ENCODE measurements at places on chromosomes 1 and 21. TPM values are rescaled to one million over a fixed set of nuclear protein-coding genes. Genes with fewer than 3 reads are reported as not detected.

GRCh38 chr1:210951279-210951678, 182.7 kb downstream of the KCNH1 start:
- no peak for DNase-seq

The TSPAN2 gene
- polyA plus RNA-seq = 51.1 TPM

The TNFRSF9 gene
- polyA plus RNA-seq = not detected

The RAP1GAP gene
- 2.1 TPM for polyA plus RNA-seq

- no peak for DNase-seq
Measured at GRCh38 chr1:154628121-154628405, 20.1 kb upstream of the ADAR start.

DNA sequence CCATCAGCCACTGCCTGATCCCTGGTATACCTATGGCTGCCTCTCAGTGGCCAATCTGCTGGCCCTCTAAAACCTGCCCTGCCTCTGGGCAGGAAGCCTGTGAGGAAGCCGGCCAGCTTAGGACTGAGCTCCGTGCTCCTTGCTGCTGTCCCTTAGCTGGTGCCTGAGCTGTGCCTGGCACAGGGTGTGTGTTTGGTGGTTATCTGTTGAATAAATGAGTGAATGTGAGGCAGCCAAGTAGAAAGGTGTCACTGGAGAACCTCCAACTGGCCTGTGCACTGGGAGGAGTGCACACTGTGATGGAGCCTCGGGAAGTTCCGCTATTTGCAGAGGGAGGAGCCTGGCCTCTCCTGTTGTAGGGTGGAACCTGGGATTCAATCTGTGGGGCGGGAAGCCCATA, 63.4 kb upstream of the STUM start:
- DNase-seq = no peak

GRCh38 chr1:10160173-10160572, 50.2 kb upstream of the KIF1B start:
- DNase-seq = no peak

DNA sequence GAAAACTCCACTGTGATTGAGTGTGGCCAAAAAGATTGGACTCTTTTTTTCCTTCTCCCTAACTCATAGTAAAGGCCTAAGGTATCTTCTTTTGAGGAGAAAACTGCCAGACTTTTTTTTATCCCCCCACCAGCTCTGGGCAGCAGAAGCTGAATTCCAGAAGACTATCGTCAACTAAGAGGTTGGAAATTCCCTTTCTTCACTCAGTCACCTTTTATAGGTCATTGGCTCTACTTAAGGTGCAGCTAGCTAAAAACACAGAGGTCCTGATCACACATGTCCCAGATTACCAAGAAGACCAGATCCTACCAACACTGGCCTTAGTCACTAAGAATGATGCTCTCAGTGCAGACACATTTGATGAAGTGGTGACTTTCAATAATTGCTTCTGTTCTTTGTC, 1441.2 kb downstream of the PLA2G4A start:
- no peak for DNase-seq

GRCh38 chr21:44889625-44890337, 16.3 kb upstream of the PTTG1IP start:
- no peak for DNase-seq

The IL6R gene
- polyA plus RNA-seq = 6.5 TPM

DNA sequence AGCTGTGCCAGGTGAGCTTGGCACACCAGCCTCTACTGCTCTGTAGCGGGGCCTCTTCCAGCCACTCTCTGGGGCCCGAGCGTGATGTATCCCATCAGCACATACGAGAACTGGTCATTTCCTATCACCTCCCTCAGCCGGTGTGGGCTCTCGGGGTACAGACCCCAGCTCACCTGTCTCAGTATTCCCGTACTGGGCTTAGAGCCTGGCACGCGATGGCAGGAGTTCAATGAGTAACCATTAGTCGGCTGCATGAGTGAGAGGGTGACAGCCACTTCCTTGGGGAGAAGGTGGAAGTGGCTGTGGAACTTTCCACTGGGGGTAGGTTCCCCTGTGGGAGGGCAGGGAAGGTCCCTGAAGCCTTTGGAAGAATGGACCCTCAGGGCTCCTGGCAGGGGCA, 46.1 kb downstream of the ECE1 start:
- DNase-seq = no peak

- DNase-seq = no peak
Measured at GRCh38 chr1:162910161-162910560, 49.2 kb upstream of the CCDC190 start.

GRCh38 chr1:156896490-156897033, 3.0 kb downstream of the PEAR1 start:
- DNase-seq = no peak

DNA sequence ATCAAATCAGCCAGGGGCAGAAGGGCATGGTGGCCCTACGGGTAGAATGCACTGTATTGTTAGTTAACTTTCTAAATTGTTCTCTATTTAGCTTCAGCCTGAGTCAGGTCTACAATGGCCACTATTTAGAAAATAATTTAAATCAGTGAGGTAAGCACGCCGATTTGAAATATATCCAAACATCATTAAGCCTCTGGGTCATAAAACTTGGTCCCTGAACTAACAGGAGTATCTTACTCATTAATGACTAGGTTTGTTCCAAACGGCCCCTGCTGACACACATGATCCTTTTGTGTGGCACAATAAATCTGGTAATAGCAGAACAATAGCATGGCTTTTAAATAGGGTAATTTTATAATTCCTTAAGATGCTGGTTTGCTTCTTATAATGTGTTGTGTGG, 48.4 kb downstream of the STX6 start:
- DNase-seq = no peak

DNA sequence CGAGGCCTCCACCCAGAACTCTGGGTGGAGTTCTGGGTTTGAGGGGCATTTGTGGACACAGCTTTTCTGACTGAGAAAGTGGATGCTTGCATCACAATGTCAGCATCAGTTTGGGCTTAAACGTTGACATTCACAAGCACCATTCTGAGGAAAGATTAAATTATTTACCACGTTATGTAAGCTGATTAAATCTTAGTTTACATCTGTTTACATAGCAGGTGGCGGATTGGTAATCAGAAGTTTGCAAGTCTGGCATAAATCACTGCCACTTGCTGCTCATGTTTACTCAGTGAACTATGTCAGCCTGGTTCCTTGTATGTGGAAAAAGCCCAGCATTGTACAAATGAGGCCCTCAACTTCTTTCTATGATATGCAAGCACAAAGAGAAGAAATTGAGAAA, 310.1 kb downstream of the PAPPA2 start:
- no peak for DNase-seq

The BNIPL gene
- 1.9 TPM for polyA plus RNA-seq

The PTGER3 gene
- polyA plus RNA-seq = 16.0 TPM

DNA sequence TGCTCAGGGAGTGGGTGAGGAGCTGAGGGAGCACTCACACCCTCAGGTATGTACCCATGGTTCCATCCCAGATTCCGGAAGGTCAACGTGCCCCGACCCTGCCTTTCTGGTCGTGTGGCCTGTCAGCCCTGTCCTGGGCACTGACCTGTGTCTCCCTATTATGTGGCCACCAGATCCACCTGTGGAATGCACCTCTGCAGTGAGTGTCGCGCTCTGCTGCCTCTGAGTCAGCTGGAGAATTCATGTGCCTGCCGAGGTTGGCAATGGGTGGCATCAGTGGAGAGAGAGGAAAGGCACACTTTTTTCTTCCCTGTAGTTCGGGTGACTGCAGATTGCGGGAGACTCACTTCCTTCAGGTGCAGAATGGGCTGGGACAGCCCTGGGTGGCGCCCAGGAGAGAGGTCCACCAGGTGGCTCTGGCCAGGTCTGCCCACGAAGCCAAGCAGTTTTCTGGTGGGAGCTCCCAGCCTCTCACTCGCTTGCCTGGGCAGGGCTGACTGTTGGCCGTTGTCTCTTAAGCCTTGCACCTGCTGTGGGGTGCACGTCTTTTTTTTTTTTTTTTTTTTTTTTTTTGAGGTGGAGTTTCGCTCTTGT, 176.1 kb upstream of the TMEM51 start:
- DNase-seq = no peak

The VWA1 gene
- 214 TPM for polyA plus RNA-seq
